MV-4-11 (cell line): ENCODE measurements at places on chromosomes 4 and X.

- DNase-seq: peak; percentile 31
These were observed 9.9 kb upstream of the SMIM10L2A start for GRCh38 chrX:135411893-135412292.

DNA sequence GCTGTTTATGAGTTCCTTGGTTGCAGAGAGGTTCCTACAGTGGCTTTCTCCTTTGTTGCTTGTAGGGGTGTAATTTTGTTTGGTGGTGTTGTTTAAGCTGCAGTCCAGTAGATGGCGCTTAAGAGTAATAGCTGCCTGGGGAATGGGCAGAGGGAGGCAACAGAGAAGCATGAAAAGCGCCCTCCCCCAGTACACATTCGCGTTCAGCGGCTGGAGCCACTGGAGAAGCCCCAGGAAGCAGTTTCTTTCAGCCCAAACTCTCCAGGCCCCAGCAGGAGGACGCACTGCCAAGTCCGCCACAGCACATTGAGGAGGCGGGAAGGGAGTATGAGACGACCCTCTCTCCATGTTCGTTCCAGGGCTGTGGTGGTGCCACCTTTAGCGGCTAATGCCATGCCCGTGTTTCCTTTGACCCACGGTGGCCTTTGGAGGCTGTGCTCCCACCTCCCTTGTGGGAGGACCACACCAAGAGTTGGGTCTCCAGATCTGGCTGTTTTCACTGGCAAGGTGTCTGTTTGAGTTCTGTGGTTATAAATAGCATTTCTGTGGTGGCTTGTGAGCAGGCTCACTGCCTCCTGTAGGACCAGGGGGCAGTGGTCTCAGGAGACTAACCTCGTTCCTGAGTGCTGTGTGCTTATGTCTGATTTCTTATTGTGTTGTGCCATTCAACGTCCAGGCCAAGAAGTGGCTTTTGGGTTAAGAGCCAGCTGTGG, 252.3 kb downstream of the ARHGAP10 start:
- peak; percentile 12 for DNase-seq

DNA sequence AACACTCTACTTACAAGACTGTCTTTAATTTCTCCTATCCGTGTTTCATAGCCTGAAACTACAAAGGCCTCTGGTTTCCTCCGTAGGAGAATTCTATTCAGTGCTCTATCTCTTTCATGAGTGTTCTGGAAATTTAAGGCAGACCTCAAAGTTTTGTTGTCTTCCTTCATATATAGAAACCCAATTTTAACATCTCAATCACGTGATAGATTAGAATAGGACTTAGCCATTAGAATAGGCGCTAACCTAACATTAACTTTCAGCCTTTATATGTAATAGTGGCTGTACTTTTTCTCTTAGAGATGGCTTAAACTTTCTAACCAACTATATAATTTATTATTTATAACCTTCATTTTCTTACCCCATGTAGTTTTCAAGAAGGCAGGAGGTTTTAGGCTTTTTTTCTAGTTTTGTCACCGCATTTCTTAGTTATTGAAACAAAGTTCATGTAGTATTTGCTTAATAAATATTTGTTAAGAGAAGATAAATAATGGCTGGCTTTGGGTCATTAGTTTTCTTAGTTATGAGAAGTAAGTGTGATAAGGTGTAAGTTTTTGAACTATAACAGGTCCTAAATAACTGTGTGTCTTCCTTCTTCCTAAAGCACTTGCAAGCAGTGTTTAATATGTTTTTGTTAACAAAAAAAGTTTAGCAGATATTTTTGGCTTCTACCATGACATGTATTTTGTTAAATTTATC, 1504.6 kb upstream of the ADGRL3 start:
- DNase-seq: no peak

DNA sequence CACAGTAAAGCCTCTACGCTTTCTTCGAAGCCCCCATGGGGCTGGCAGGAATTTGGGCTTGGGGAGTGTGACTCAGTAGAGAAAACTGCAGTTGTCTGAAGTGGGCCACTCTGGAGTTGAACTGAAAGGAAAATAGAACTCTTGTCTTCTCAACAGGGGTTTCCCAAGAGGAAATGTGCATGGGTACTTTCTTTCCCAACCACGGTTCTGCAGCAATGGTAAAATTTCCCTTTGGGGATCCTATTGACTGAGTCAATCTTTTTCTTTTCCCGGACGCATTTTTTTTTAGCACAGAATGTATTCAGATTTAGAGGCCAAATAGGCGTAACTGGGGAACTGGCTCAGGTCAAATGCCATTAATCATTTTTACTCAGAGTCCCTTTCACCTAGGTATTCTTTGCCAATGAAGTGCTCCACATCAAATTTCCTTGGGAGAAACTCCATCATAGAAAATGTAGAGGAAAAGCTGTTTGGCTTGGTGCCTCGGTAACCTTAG, 269.3 kb downstream of the STIM2 start:
- DNase-seq: no peak

DNA sequence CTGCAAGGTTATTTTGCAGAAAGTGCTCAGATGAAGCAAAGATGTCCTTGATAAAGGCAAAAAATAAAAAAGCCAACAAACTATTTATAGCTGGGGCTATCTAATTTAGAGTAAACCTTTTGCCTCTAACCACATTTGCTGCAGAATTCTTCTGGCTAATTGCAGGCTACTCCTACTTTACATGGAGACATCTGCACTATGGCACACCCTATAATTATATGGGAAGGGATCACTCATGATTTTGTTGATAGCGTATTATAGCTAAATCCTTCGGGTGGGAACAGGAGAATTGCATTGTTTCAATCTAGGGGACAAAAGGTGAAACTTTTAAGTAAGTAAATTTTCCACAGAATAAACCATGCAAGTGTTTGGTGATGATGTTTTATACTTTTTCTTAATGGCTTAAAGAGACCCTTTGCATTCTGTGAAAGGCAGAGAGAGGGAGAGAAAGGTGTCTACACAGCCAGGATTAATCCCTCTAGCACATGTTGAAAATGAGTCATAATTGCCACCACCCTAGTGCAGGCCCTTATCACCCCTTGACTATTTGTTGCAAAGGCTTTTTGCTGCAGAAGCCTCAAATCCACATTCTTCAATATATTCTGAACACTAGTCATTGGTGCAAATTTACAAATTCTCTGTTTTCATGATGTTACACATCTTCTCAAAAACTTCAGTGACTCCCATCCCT, 221.3 kb upstream of the BMP3 start:
- DNase-seq: no peak

- DNase-seq: peak; percentile 81
These were observed 170.5 kb downstream of the CDS1 start for GRCh38 chr4:84753321-84753972.

GRCh38 chr4:164761746-164762275, 7.9 kb downstream of the SMIM31 start:
- no peak for DNase-seq

DNA sequence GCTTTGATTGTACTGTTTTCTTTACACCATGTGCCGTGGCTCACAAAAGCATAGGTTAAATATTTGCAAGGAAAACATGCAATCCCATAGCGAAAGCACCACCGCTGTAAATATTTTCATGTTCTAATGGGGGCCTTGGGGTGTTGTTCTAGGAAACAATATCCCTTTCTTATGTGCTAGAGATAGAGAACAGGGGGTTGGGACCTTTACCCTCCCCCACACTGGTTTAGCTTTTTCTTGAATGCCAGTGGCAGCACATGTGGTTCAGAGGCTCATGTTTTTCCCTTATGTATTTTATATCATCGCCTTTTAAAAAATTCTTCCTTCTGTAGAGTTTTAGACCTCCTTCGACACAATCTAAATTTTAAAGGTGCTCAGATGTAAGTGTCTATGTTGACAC, 422.6 kb upstream of the TENM3 start:
- DNase-seq: no peak

GRCh38 chr4:154049457-154050181, 260.7 kb upstream of the SFRP2 start:
- DNase-seq: no peak

DNA sequence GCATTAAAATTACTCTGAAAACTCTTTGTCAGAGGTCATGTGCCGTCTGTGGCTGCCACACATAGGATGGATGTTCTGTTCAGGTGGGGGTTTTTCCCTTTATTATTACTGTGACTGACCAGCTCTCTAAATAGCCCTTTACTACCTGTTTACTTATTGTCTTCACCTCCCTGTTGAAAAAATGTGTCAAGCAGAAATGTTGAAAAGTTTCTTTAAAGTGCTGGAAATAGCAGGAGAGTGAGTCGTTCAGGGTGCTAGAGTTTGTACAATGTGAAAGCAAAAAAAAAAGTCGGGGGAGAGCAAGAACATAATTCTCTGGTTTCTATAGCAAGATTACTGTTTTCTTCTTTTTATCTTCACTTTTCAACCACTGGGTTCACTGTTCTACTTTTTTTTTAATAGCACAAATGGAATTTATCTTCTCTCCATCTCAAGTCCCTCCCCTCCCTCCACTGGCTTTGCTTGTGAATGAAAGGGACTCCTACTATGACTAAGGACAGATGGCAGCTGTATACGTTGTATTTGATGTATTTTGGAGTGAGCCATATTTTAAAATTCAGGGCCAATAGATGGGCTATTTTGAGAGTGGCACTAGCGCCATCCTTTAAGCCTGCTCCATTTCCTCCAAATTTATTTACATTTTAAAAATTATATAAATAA, 33.3 kb downstream of the ARX start:
- DNase-seq: no peak

- DNase-seq: no peak
These were observed 102.7 kb upstream of the DHX15 start for GRCh38 chr4:24686866-24687692.

- DNase-seq: no peak
These were observed 529 bp downstream of the DHRSX start for GRCh38 chrX:2500091-2500802.

DNA sequence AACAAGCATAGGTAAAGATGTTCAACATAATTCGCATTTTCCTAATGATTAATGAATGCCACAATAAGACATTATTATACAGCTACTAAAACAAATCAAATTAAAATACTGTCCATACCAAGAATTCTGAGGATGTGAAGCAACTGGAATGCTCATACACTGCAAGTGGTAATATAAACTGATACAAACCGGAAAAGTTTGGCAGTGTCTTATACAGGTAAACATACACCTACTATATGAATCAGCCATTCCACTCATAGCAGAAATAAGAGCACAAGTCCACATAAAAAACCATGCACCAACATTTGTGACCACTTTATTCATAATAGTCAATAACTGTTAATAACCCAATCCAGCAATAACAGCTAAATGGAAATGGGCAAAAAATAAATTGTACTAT, 79.3 kb downstream of the FBXW7 start:
- DNase-seq: no peak

DNA sequence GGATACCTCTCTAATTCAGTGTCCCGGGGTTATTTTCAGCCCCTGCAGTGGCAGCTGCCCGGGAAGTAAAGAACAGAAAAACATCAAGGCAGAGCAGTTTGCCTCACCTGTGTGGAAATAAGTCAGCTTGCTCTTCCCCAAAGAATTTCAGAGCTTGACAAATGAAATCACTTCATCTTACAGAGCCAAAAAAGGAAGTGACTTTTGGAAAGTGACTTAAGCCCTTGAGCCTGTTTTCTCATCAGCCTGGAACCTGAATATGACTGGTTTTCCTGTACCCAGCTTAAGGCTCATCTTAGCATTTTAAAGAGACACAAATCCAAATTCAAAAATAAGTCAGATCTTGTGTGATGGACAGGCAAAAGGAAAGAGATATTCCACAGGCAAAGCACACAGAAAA, 211.6 kb downstream of the RCHY1 start:
- DNase-seq: peak; percentile 63

- no peak for DNase-seq
These were observed 3.4 kb downstream of the NKRF start for GRCh38 chrX:119602701-119603255.

- DNase-seq: no peak
These were observed 158.3 kb downstream of the CPE start for GRCh38 chr4:165537028-165537648.

DNA sequence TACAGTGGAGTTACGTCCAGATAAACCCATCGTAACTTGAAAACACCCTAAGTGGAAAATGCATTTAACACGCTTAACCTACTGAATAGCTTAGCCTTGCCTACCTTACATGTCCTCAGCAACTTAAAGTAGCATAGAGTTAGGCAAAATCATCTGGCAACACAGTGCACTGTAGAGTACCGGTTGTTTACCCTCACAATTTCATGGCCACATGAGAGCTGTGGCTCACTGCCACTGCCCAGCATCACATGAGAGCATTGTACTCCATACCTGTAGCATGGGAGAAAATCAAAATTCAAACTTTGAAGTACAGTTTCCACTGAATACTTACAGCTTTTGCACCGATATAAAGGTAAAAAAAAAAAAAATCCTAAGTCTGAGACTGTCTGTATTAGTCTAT, 40.6 kb downstream of the GUCY1A1 start:
- no peak for DNase-seq

DNA sequence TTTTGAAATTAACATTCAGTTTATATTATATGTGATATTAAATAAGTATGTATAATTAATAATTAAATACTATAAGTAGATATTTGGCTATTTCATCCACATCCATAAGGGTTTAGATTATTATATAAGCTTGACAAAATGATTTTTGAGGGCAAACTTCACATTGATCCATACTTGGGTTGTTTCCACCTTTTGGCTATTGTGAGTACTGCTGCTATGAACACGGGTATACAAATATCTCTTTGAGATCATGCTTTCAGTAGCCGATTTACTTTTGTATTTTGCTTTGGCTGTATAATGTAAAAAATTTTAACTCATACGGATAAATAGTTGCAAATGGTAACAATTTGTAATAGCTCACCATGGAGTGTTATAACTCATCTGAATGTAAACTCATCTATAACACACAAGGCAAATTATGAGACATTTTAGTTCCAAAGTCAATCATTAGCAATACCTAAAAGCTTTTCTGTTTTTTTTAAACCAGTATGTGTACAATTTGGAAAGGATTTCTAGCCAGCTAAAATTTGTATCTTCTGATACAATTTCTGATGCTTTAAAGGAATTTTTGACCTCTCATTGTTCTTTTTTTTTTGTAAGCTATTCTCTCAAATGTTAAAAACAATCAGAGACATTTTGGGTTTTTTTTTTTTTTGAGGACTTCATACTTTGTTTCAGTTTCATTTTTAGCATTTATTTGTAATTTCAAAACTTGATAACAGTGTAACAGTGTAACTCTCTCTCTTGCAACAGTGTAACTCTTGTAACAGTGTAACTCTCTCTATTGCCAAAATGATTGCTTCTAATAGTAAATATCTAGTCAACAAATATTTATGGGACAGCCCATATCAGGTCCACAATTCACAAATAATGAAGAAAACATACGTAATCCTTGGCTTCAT, 51.8 kb upstream of the ARX start:
- no peak for DNase-seq

- DNase-seq: no peak
These were observed 239.6 kb upstream of the FSTL5 start for GRCh38 chr4:162403419-162403818.
